ENCODE measurements at places on chromosomes 4 and X. TPM values are rescaled to one million over a fixed set of nuclear protein-coding genes. Genes with fewer than 3 reads are reported as not detected.

- H3K36me3 ChIP-seq: no peaks in the 10 kb centered on the region
- no peak overlapping the region for H3K27ac ChIP-seq
- DNase-seq: peak; percentile 44
- no peaks in the 10 kb centered on the region for H3K4me1 ChIP-seq
- H3K27me3 ChIP-seq: peaks cover 7% of the 10 kb centered on the region
Measured at GRCh38 chr4:177250056-177250696, 59.5 kb upstream of the NEIL3 start.

GRCh38 chrX:72262077-72262476, 15.0 kb downstream of the RPS4X start:
- no peak overlapping the region for H3K27ac ChIP-seq
- H3K27me3 ChIP-seq: no peaks in the 10 kb centered on the region
- no peaks in the 10 kb centered on the region for H3K4me1 ChIP-seq
- H3K36me3 ChIP-seq: no peaks in the 10 kb centered on the region
- no peak overlapping the region for H3K4me3 ChIP-seq

DNA sequence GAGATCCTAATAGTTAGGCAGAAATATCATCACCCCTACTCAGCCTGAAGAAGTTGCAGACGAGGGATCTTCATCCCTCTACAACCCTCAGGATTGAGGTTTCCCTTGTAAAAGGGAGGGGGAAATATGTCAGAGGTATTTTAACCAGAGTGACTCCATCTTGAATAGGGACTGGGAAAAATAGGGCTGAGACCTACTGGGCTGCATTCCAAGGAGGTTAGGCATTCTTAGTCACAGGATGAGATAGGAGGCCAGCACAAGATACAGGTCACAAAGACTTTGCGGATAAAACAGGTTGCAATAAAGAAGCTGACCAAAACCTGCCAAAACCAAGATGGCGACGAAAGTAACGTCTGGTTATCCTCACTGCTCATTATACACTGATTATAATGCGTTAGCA, 17.5 kb downstream of the IL13RA2 start:
- no peak overlapping the region for H3K27ac ChIP-seq
- no peaks in the 10 kb centered on the region for H3K27me3 ChIP-seq
- no peak overlapping the region for H3K4me3 ChIP-seq
- no peak for DNase-seq

- no peak overlapping the region for H3K4me3 ChIP-seq
- H3K36me3 ChIP-seq: no peaks in the 10 kb centered on the region
- no peaks in the 10 kb centered on the region for H3K27me3 ChIP-seq
- no peak for DNase-seq
- H3K27ac ChIP-seq: no peak overlapping the region
- H3K4me1 ChIP-seq: no peaks in the 10 kb centered on the region
Measured at GRCh38 chrX:106874075-106874474, 29.1 kb downstream of the RIPPLY1 start.

Gene PHKA1
- total RNA-seq: 18.1 TPM

Measured in left ventricle myocardium inferior (tissue), 1 donor.